Liver (tissue), 10 donors: ENCODE measurements at places on chromosomes 7 and 10.

DNA sequence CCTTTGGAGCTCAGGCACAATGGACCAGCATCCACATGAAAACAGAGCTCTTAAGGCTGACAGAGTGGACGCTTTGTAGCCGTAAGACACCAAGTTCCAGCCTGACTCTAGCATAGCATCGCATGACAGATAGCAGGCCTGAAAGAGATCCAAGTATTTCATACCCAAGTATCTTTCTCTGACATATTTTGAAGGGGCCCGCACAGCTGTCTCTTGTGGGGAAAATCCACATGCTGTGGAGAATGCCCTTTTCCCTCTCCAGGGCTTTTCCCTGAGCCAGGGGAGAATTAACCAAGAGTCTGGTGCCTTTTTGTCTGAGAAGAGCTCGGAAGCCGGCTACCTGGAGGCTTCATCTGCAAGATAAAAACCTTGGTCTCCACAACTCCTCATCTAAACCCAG is 51.0 kb downstream of the CFAP46 start:
- no peak for DNase-seq

DNA sequence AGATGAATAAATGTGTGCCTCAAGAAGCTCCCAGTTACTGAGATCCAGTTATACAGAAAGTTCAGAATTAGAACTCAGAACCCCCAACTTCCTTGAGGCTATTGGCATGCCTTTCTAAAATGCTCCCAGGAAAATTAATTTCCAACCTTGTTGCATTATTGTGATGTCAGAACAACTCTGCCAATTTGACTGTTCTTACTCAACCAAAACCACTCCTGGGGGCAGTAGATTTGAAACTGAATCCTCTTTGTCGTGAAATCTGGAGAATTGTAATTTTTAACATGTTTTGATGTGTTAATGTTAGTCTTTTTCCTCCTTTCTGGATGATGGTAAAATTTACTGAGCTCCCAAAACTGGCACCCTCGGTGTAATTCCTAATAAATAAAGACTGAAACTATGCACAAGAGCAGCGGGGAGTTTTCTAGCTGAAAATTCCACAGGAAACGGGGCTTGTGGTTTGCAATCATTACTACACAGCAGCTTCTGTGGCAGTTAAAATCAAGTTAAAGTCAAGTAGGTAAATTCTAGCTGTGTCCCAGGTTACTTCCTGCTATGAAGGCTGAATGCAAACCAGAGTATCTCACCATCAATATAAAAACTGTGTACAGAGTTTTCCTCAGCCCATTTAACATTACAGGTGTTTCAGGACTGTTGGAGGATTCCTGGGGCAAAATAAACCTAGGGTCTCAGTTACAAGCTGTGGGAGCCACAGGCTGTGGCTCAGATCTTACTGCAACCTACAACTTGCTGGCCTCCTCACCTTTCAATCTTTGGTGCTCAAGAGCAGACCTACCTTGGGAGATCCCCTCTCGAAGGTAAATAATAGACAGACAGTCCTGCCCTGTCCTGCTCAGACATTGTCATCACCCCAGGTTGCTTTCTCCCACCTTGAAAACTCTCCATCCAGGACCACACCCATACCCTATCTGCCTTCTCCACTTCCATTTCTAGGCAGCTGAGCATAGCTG is 156.3 kb upstream of the KMT2E start:
- no peak for DNase-seq

DNA sequence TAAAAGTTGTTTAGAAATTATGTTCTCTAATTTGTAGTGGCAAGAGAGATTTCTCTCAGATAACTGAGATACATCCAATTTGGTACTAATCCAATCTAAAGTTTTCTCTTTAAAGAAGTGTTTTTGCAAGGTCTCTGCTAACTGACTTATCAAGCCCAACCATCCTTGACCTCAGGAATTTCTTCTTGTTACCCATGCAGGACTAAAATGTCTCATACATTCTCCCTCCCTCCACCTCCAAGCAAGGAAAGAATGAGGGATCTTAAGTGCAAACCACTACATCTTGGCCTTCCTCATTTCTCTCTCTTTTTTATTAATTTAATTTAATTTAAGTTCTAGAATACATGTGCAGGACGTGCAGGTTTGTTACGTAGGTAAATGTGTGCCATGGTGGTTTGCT is 12.8 kb downstream of the NRAP start:
- DNase-seq = no peak

- DNase-seq = no peak
Measured at GRCh38 chr7:431658-432111, 88.0 kb downstream of the PDGFA start.

GRCh38 chr10:59803714-59804113 is 50.5 kb upstream of the MRLN start:
- DNase-seq = no peak

GRCh38 chr10:130041451-130042371 is 68.9 kb downstream of the C10orf143 start:
- DNase-seq = no peak

DNA sequence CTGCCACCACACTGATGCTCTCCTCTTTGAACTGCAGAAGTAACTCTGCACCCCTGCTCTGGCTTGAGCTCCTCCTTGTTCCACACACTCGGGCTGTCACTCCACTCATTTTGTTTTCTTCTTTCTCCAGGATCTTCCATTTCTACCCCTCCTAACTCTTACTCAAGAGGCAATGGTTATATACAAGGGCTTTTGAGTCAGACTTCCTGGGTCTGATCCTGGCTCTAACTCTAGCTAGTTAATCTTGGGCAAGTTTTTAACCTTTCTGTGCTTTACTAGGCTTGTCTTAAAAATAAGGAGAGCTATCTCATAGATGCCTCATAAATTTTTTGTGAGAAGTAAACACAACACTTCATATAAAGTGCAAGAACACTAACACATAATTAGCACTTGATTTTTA is 45.3 kb upstream of the GNAI1 start:
- no peak for DNase-seq
